ENCODE measurements at places on chromosomes 7 and 10.

DNA sequence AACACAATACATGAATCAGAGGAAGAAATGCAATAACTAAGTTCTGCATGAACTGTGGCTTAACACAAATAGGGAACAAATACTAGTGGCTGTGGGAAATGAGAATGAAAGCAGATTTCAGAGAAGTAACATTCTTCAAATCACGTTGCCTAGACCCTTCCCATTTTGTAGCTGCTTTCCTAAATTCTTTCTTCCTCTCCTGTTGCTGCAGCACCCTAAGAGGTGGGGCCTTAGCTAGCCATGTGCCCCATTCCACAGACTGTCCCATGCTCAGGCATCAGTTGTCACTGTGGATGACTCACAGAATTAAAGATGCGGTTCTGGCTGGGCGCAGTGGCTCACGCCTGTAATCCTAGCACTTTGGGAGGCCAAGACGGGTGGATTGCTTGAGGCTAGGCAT is 704.7 kb upstream of the C7orf33 start:
- no peak for DNase-seq

DNA sequence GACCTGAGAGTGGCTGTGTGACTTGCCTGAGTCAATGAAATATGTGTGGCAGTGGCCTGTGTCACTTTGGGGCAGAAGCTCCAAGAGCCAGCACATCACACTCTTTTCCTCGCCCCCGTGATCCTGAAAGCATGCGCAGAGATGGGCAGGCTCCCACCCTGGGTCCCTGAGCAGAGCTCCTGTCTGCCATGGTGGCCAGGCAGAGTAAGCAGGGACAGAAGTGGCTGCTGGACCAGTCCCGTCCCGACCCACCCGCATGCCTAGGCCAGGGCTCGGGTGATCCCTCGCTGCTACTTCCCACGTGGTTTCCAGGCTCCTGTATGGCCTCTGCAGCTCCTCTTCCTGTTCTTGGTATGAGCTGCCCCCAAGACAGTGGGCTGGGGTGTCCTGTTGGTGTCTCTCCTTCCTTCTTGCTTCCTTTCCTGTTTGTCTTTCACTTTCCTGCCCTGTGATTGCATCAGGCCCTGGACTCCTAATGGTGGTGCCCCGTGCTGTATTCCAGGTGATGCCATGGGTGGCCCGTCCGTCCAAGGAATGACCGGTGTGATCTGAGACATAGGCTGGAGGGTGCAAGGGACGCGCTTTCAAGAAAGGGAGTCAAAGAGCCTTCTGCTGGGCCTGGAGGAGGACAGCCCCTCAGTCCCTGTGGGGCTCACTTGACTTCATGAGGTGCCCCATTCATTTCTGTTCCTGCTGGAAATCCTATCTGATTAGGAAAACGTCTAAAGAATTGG is 71.4 kb upstream of the SHH start:
- no peak for DNase-seq

- DNase-seq = no peak
These were observed 56.8 kb upstream of the CD36 start for GRCh38 chr7:80581486-80582260.

- DNase-seq = no peak
These were observed 2.4 kb downstream of the SH2B2 start for GRCh38 chr7:102289057-102289456.

DNA sequence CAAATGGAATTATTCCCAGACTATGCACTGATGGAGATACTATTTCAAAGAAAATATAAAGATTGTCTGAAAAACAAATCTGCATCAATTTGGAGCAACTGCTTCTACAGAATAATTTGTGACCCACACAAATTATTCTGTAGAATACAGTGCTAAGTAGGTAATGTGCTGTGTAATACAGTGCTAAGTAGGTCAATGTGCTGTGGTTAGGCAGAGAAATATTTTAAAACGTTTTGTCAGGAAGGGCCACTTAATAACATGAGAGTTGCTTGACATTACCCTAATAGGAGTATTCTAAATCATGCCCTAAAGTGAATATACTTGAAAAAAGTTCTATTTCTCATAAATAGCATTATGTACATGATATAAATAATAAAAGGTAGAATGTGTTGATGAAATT is 116.5 kb upstream of the KCND2 start:
- no peak for DNase-seq

- peak; percentile 87 for DNase-seq
These were observed 11.6 kb downstream of the GOLGA7B start for GRCh38 chr10:97861097-97861750.

- no peak for DNase-seq
These were observed 47.5 kb downstream of the TASOR2 start for GRCh38 chr10:5732141-5732540.

DNA sequence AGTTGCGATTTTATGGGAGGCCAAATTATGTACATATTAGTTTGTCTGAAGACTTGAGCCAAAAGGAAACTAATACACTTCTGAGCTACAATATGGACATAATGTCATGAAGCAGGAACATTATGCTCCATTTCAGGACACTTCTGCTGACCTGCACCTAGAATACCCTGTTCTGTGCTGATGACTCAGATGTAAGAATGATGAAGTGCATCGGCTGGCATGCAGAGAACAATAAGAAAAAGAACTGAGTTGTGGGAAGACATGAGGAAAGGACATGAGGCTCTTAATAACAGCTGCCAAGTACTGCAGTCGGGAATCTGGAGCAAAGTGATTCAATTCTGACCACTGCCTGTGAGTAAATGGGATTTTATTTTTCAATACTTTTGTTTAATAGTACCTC is 192.9 kb upstream of the VSTM2A start:
- DNase-seq = no peak

DNA sequence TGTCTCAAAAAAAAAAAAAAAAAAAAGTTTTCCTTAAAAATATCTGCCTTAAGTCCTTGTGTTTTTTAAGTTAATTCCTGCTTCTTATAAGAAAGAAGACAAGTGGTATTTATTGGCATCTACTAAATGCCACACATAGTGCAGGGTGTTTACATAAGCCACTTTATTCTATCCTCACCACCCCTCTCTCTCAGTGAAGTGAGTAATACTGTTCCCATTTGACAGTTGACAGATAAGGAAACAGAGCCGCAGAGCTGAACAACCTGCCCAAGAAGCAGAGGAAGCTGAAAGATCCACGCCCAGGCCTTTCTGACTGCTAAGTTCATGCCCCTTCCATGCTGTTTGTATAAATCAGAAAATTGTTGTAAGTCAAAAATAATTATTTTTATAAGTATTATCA is 54.1 kb downstream of the ABLIM1 start:
- no peak for DNase-seq

DNA sequence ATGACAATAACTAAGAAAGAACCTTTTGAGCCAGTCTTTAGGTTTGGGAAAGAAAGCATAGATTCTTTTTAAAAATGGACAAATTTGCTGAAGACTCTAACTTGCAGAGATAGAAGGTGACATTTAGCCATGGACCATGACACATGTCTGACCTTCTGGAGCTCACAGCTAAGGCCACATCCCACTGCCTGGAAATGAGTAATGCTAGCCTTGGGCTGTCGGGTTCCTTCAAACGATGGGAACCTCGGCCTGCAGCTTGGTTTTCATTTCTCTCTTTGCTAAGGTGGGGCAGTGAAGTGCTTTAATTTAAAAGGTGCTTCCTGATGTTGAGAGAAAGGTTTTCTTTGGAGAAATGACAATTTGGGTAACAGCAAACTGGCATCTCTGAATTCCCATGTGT is 223.2 kb downstream of the FANK1 start:
- no peak for DNase-seq

DNA sequence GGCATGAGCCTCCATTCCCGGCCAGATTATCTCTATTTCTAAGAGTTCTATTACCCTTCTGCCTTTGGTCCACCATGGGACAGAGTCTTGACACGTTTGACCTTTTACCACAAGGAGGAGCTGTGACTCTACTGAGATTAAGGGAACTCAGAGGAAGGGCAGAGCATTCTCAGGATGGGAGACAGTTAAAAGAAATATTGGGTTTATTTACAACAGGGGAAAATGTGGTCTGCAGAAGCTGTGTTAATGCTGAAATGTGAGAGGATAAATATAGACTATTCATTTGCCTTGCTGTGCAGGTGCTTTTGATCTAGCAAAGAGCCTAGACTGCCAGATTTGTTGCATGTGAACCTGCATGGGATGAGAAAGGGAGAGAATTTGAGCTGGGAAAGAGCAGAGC is 45.8 kb upstream of the PRSS58 start:
- DNase-seq = no peak

DNA sequence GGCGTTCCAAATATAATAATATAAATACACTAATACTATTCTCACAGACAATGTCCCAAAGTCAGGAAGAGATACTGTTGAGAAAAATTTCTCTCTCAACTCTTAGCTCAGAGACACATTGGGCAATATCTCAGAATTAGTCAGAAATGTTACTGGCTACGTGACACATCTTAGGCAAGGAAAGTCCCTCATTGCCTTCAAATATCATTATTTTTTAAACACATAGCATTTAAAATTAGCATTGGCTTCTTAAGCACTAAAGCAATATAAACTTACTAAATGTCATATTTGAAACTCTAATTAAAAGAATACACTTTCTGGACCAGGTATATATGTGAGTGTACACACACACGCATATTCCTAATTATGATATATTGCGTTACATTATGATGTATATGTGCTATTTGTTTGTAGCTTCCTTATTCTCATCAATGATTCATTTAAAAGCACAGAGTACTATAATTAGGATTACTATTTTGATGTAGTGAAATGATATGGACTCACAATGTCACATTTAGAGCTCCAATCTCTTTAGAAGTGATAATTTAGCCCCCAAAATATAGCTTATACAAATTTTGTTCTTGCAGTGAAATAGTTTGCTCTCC is 255.8 kb downstream of the TWIST1 start:
- DNase-seq = no peak

- no peak for DNase-seq
These were observed 116.4 kb downstream of the ITGB8 start for GRCh38 chr7:20447021-20447650.

DNA sequence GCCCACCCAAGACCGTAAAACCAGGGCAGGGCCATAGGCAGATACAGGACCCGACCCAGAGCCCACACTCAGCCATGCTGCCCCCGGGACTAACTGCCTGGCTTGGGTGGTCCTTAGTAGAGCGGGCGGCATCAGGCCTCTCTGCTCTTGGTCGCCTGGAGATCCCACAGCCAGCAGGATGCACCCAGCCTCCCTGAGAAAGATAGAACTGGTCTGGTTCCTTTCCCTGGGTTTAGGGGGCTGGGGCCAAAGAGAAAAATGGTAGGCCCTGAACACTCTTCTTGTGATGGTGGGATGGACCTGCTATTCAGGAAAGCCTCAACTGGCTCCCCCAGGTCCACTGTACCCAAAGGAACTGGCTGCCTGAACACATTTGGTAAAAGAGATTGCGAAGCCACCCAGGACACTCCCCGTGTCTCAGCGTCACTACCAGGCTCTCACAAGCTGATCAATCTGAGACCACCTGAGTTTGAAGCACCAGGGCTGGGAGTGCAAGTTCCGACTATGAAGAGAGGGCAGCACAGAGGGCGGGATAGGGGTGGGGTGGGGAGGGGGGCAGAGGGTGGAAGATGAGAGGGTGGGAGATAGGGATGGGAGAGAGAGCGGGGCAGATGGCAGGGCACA is 591.5 kb downstream of the DNAJB6 start:
- no peak for DNase-seq

- no peak for DNase-seq
These were observed 19.8 kb downstream of the FAM171A1 start for GRCh38 chr10:15351099-15351820.

- DNase-seq = no peak
These were observed 239.0 kb downstream of the BUB3 start for GRCh38 chr10:123393170-123393569.

GRCh38 chr7:31336202-31337001 is 4.1 kb downstream of the NEUROD6 start:
- DNase-seq = no peak

GRCh38 chr10:78269060-78269459 is 235.4 kb downstream of the RPS24 start:
- no peak for DNase-seq

DNA sequence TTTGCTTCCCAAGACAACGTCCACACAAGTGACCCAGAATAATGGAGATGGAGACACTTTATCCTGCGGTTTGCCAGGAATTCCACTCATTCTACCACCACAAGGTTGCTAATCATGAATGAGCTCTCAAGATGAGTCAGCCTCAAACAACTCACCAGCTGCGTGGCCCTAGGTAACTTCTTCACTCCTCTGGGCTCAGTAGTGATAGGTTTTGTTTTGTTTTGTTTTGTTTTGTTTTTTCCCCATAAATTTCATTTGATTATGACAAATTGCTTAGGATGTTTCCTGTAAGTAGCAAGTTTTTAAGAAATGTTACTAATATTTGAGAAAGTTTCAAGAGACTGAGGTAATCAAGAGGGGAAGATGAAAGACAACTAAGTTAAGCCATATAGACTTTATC is 286.8 kb downstream of the PARD3 start:
- peak; percentile 49 for DNase-seq

- DNase-seq = no peak
These were observed 188.7 kb downstream of the PPP1R9A start for GRCh38 chr7:95095966-95096540.

DNA sequence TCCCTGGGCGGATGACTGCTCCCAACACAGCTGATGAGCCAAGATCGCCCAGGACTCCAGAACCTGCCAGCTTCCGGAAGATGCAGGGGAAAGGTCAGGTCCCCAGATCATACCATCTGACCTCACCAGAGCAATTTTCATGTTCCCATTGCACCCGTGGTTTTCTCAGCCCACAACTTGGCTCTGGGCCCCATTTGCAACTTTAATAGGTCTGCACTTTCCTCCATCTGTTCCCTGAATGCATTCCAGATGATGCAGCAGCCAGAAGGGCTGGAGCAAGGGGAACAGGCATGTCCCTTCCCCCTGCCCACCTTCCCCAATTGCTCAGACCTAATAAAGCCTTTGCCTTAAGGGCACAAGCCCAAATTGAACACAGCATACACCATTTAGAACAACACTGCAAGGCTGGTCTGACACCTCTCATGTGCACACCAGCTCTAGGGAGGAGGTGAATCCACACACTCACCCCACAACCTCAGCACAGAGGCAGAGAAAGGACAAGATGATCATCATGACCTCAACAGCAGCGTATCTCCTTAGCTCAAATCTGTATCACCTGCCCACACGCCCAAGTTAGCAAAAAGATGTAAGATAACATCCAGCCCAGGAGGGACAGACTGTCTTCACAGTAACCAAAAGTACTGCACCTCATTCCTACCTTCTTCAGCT is 87.5 kb downstream of the PLXNA4 start:
- DNase-seq = no peak

DNA sequence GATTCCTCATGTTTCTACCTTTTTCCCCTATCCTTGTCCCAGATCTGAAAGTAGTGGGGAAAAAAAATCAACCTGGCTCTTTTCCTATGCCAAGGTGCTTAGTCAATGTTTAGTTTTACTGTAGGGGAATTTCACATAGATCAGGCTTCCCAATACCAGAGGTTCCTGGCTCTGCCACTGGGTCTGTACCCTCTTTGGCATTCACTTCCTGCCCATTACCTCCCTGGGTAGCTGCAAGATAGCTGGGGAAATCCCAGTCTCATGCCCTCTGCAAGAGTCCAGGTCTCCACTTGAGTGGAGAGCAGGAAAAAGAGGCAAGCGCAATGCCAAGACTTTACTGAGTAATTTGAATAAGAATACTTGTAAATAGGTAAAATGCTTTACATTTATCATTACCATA is 3.5 kb upstream of the BPGM start:
- no peak for DNase-seq

GRCh38 chr10:48573045-48573444 is 31.8 kb downstream of the ARHGAP22 start:
- no peak for DNase-seq

Measured in AG08396 (cell line).